ENCODE measurements at places on chromosomes 11 and 22.

GRCh38 chr11:70828593-70829082 is 423.7 kb downstream of the SHANK2 start:
- peak; percentile 14 for DNase-seq

- DNase-seq = peak; percentile 30
Measured at GRCh38 chr22:36510966-36511881, 4.4 kb upstream of the FOXRED2 start.

GRCh38 chr11:47415949-47416472 is 7.6 kb downstream of the SLC39A13 start:
- DNase-seq = no peak

DNA sequence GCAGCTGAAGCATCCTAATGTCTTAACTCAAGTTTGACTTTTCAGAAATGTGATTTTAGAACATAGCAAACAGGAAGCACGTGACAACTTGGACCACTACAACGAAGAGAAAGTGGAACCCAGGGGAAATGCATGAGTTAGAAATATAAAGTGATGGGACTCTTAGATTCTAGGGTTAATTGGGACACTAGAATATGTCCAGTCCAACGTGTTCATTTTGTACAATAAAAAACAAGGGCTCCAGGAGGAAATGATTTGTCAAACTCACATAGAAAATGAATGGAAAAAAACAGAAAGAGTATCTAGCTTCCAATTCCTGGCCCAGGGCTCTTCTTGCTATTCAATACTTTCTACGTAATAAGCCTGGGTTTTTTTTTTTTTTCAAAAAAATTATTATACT is 30.7 kb downstream of the TIMP3 start:
- no peak for DNase-seq

GRCh38 chr11:61745781-61746441 is 6.5 kb upstream of the MYRF start:
- DNase-seq = no peak

GRCh38 chr11:128448981-128449713 is 138.2 kb downstream of the ETS1 start:
- no peak for DNase-seq

DNA sequence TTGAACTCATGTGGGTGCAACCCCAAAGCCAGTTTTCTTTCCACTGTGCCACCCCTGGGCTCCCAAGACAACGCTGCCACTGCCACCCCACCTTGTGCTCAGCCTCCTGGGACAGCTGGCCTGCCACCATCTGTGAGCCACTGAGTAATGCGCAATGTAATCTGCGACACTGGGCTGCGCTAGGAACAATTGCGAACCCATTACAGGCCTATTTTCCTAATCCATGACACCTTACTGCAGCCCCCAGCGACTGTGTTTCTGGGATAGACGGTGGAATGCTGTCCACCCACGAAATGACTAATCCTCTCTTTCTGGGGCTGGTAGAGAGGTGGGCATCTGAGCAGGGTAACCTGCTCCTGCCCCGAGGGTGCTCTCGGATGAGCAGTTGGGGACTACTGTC is 22.2 kb downstream of the FLRT1 start:
- no peak for DNase-seq

DNA sequence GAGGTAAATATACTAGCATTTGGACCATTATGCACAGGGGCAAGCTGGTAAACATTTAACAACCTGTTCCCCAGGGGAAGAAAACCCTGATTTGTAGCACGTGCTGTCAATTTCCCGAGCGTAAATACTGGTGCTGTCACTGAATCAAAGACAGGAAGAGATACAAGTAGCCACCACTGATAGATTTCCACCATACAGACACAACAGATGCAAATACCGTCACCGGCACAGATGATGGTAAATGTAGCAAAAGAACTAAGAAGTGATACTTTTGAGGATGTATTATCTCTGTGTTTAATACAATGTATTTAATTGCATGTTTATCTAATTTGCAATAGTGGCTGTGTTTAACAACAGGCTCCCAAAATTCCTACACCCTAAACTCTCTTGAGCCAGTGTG is 39.6 kb downstream of the SHISAL1 start:
- no peak for DNase-seq

GRCh38 chr11:2926611-2927051 is 2.6 kb downstream of the PHLDA2 start:
- no peak for DNase-seq

GRCh38 chr11:10426475-10426874 is 28.6 kb upstream of the AMPD3 start:
- no peak for DNase-seq

- no peak for DNase-seq
Measured at GRCh38 chr11:68424981-68425865, 35.3 kb upstream of the PPP6R3 start.

- peak; percentile 3 for DNase-seq
Measured at GRCh38 chr11:12591706-12592105, 82.5 kb upstream of the TEAD1 start.

DNA sequence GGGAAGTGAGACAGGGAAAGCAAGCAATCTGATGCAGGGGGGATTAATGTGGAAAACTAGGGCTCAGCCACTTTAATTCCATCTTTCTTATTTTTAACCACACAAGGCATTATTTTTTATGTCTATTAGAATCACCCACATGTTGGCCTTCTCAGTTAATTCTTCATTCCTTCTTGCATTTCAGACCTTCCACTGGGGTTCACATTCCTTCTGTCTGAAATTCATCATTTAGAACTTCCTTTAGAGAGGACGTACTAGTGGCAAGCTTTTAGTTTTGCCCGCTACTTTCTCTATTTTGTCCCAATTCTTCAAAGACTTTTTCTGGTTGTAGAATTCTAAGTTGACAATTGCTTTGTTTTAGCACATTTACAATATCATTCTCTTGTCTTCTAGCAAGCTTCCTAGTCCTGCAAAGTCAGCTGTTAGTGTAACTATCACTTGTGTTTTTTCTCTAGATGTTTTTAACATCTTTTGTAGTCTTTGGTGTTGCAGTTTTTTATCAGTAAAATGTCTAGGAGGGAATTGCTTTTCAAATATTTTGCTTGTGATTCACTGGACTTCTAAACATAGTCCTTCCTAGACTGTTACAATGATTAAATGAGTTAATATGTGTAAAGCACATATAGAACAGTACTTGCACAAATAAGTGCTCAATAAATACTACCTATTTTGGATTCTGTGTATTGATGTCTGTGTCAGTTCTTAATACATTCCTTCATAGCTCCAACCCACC is 5.5 kb upstream of the NNMT start:
- DNase-seq = no peak

Data from pons (tissue), 1 donor.